ENCODE measurements at places on chromosomes 2 and 18.

DNA sequence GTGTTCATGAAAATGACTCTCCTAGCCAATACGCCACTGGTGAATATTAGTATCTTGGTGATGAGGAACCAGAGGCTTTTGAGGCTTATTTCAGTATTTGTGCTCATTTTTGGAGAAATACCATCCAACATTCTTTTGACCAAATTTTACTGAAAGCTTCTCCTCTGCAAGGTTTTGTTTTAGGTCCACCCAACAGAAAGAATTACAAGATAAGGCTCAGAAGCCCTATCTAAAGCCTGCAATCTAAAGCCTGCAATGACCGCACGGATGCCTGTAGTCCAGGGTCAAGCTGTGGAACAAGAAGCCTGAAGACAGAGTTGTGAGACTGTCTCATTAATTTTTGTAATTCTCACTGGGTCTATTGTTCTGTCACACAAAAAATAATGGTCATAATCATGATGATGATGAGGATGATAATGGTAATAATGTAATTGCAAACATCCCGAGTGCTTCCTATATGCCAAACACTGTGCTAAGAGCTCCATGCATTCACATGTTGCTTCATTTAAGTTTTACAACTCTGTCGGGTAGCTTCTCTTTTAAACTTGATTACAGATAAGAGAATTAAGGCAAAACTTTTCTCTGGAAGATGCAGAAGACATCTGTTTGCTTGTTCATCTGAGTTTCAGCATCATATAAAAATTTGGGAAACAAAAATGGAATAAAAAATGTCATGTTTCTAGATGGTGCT lies 33.2 kb upstream of the NCOA1 start:
- DNase-seq: no peak

GRCh38 chr2:16487686-16488085 lies 177.9 kb downstream of the CYRIA start:
- no peak for DNase-seq

DNA sequence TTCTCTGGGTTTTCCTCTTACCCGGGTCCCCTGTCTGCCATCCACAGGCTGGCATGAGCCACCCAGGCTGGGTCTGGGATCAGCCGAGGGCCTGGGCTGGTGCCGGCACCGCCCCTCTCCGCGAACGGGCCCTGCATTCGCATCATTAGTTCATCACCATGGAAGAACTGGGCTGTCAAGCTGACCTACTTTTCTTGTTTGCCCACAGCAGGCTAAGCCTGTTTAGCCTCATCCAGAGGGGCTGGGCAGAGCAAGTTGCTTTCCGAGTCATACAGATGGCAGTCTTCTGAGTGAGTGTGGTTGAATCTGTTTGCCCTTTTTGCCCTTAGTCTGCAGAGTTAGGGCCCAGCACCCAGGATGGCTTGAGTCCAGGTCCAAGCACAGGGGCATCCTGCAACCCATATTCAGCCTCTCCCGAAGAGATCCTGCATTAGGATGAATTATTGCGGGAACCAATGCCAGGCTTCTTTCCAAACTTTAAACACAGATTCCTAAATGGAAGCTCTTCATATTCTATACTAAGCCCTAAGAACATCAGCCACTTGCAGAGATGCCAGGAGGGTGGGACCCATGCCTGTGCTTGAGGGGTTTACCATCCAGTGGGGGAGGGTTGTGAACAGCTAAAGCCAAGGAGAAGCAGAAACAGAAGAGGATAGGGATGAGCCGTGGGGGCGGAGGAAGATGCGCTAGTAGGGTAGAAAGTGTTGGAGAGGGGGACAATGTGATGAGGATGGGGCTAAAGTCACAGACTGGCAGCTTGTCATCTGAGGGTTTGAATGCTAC lies 68.0 kb downstream of the NPAS2 start:
- DNase-seq: no peak

GRCh38 chr18:41966943-41967342 lies 11.9 kb downstream of the PIK3C3 start:
- DNase-seq: no peak

DNA sequence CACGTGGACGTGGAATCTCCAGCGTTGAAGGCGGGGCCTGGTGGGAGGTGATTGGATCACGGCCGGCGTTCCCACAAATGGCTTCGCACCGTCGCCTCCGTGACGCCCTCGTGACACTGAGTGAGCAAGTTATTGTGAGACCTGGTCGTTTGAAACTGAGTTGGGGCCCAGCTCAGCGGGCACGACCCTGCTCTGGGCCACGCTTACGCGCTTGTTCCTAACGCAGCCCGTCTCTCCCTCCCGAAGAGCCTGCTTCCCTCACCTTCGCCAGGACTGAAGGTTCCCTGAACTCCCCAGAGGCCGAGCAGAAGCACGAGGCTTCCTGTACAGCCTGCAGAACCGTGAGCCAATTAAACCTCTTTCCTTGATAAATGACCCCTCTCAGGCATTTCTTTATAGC lies 121.8 kb downstream of the RTP5 start:
- no peak for DNase-seq

DNA sequence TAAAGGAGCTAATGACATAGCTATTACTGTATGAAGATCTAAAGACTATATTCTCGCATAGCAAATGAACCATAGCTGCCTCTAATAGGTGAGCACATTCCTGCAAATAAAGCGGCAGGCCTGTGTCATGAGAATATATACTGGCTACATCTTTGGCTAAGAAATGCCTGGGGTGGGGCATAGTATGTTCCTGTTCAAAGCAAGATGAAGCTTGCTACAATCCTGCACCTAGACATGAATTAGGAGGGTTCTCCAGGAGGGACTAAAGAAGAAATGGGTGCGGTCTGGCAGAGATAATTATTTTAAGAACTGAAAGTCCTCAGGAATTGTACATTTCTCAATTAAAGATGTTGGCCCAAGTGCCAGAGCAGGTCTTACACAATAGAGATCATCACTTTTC lies 46.8 kb upstream of the PLA2R1 start:
- no peak for DNase-seq

- DNase-seq: no peak
Observed at GRCh38 chr2:188978291-188979081, 4.3 kb downstream of the COL3A1 start.

GRCh38 chr2:142755191-142755590 lies 122.3 kb upstream of the KYNU start:
- no peak for DNase-seq

GRCh38 chr2:63272560-63272959 lies 221.9 kb downstream of the OTX1 start:
- DNase-seq: no peak

DNA sequence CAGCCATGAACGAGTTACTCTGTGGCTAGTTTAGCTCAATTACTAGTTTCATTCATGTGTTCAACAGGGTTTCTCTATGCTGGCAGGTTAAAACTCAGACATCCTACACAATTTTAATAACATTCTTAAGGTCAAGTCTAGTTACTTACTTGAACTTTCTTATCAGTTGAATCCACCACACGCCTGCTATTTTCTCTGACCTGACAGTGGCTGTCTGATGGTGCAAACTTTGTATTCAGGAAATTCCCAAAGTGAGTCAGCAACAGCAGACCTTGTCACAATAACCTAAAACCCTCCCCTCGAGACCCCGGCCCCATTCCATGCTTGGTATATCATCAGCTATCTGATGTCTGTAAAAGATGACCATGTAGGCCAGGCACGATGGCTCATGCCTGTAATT lies 20.8 kb upstream of the CIDEA start:
- no peak for DNase-seq

- no peak for DNase-seq
Observed at GRCh38 chr2:120468136-120468535, 122.2 kb downstream of the INHBB start.

DNA sequence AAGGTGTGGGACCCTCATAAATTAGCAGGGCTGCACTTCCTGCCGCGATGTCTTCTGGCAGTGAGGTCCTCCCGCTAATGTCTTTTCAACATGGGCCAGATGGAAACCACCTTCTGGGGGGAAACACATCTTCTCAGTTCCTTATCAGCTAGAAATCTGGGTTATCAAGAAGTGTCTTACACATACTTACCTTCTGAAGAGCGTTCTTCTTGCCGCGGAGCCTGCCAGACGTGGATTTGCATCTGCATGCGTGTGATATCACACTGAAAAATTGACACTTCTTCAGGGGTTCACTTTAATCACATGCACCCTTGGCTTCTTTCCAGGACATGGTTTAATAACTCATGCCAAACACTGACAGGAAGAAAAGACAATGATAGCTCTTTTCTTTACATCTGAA lies 163.5 kb upstream of the SOX11 start:
- DNase-seq: no peak

- DNase-seq: no peak
Observed at GRCh38 chr2:173491418-173491817, 136.7 kb downstream of the CDCA7 start.

- DNase-seq: no peak
Observed at GRCh38 chr2:28450901-28451565, 44.8 kb upstream of the PLB1 start.

- no peak for DNase-seq
Observed at GRCh38 chr18:10863026-10863425, 286.3 kb downstream of the PIEZO2 start.

- DNase-seq: no peak
Observed at GRCh38 chr2:71948781-71949536, 198.7 kb downstream of the CYP26B1 start.

GRCh38 chr2:216873573-216873972 lies 13.7 kb upstream of the TNP1 start:
- no peak for DNase-seq

- DNase-seq: no peak
Observed at GRCh38 chr2:212923393-212923792, 228.0 kb downstream of the IKZF2 start.

GRCh38 chr2:70070542-70071268 lies 16.6 kb upstream of the PCBP1 start:
- peak; percentile 29 for DNase-seq

GRCh38 chr2:145186303-145186702 lies 666.4 kb upstream of the ZEB2 start:
- no peak for DNase-seq

GRCh38 chr2:118881490-118882129 lies 34.2 kb upstream of the EN1 start:
- peak; percentile 43 for DNase-seq

- DNase-seq: no peak
Observed at GRCh38 chr2:170322140-170322766, 144.3 kb downstream of the MYO3B start.

- no peak for DNase-seq
Observed at GRCh38 chr2:141341444-141341843, 789.4 kb downstream of the LRP1B start.

DNA sequence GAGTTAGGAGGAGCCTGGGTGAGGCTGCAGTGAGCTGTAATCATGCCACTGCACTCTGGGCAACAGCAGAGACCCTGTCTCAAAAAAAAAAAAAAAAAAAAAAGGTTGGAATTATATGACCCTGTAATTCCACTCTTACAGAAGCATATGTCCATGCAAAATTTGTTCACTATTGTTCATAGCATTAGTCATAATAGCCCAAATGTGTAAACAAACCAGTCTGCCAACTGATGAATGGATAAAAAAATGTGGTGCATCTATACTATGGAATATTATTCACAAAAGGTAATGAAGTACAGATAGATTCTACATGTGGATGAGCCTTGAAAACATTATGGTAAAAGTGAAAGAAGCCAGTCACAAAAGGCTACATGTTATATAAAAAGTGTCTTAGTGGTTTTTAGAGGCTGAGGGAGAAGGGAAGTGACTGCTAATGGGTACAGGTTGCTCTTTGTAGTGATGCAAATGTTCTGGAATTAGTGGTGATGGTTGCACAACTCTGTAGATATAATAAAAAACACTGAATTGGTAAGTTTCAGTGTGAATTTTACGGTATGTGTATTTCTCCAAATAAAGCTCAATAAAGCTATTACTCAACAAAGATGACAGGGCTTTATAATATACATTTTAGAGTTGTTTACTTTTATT lies 9.4 kb downstream of the COA5 start:
- DNase-seq: no peak

DNA sequence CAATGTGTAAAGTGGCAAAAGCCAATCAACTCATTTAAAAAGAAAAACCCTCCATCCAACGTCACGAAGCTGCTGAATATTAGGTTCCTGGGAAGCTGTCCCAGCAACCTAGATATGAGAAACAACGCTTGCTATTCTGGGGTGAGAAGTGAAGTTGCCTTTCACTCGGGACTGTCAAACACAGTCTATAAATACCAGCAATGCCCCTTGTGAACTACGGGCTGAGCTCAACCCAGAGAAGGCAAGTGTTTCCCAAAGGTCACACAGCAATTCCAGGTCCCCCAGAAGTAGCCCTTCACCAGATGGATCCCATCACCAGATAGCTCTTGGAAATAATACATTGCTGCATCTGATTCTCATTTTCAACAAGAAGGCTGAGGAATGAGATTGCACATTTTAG lies 67.9 kb downstream of the BCL11A start:
- no peak for DNase-seq

- no peak for DNase-seq
Observed at GRCh38 chr2:28271919-28272250, 120.8 kb upstream of the FOSL2 start.

GRCh38 chr2:152466041-152466440 lies 131.1 kb downstream of the FMNL2 start:
- DNase-seq: no peak

DNA sequence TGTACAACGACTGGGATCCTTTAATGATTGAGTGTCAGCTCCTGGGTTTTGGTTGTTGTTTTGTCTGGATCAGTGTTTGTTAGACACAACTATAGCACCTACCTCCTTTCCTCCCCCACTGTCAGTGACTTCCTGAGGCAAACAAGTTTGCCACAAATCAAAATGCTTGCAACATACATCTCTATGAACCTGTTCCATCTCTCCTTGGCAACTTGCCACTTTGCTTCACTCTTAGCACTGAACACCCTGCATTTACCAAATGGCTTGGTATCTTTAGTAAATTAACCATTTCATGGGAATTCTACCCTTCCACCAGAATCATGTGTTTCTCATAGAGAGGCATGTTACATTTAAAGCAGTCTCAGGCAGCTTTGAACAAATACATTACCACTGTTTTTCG lies 301.1 kb upstream of the TANK start:
- DNase-seq: no peak

DNA sequence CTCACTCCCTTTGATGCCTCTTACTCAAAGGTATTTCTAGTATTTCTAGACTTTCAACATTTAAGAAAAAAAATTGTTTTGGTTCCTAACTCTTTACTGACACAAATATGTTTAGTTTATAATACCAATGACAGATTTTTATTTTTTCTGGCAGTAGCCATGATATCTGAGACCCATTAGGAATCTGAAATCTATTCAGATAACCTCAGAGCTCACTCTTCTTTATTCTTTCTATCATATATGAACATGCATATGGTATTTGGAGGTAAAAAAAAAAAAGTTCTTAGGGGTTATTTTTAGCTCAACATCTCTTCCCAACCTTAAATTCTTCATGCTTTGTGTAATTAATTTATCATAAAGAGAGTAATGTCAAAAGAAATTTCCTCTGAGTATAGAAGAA lies 465.5 kb downstream of the CDH2 start:
- no peak for DNase-seq

- DNase-seq: no peak
Observed at GRCh38 chr2:188114014-188114413, 177.7 kb upstream of the GULP1 start.

GRCh38 chr18:37985126-37985525 lies 419.5 kb upstream of the CELF4 start:
- no peak for DNase-seq

GRCh38 chr2:12556762-12557161 lies 160.0 kb upstream of the TRIB2 start:
- peak; percentile 2 for DNase-seq
